Esophagus (tissue), 2 donors: ENCODE measurements at places on chromosomes 4 and X. TPM values are rescaled to one million over a fixed set of nuclear protein-coding genes. Genes with fewer than 3 reads are reported as not detected.

The TRMT2B gene
- 11.1 TPM for polyA plus RNA-seq

The SMR3B gene
- not detected for polyA plus RNA-seq

The RIBC1 gene
- 0.77 TPM for polyA plus RNA-seq

The CXorf65 gene
- 0.34 TPM for polyA plus RNA-seq

The FGD1 gene
- 4.9 TPM for polyA plus RNA-seq

The CPEB2 gene
- 8.4 TPM for polyA plus RNA-seq

The MSL3 gene
- polyA plus RNA-seq: 14.5 TPM

The TCEAL3 gene
- polyA plus RNA-seq: 19.7 TPM

The UGT2B11 gene
- not detected for polyA plus RNA-seq

The PNMA6F gene
- not detected for polyA plus RNA-seq

The OTUD5 gene
- polyA plus RNA-seq: 27.6 TPM

The ARL13A gene
- polyA plus RNA-seq: not detected

The PLP1 gene
- 2.3 TPM for polyA plus RNA-seq

The GAGE12E gene
- not detected for polyA plus RNA-seq

The FABP2 gene
- not detected for polyA plus RNA-seq

The CT45A1 gene
- polyA plus RNA-seq: not detected

The CABS1 gene
- polyA plus RNA-seq: not detected

The MEPE gene
- not detected for polyA plus RNA-seq

The SSX4B gene
- not detected for polyA plus RNA-seq

The CPLX1 gene
- polyA plus RNA-seq: 0.74 TPM

The TDO2 gene
- 0.14 TPM for polyA plus RNA-seq

The TGIF2LX gene
- not detected for polyA plus RNA-seq

The DCAF8L2 gene
- not detected for polyA plus RNA-seq

The SFRP2 gene
- 5.0 TPM for polyA plus RNA-seq

The VSIG4 gene
- 5.1 TPM for polyA plus RNA-seq

The GCNA gene
- polyA plus RNA-seq: 0.98 TPM

The EPHA5 gene
- under 0.01 TPM for polyA plus RNA-seq

The ARHGAP6 gene
- polyA plus RNA-seq: 0.98 TPM

The PHEX gene
- 0.12 TPM for polyA plus RNA-seq

The DGKK gene
- not detected for polyA plus RNA-seq

The LIMCH1 gene
- 9.0 TPM for polyA plus RNA-seq

The HTN3 gene
- not detected for polyA plus RNA-seq

The FMR1NB gene
- not detected for polyA plus RNA-seq

The UTP3 gene
- polyA plus RNA-seq: 19.9 TPM

The NALF2 gene
- polyA plus RNA-seq: 0.06 TPM

The FAM9B gene
- not detected for polyA plus RNA-seq

The NRK gene
- 0.02 TPM for polyA plus RNA-seq

The SAGE1 gene
- not detected for polyA plus RNA-seq

The PAGE2 gene
- not detected for polyA plus RNA-seq

The AMELX gene
- polyA plus RNA-seq: not detected

The CAPN6 gene
- polyA plus RNA-seq: 0.72 TPM

The MAGED4B gene
- polyA plus RNA-seq: 3.8 TPM

The TSC22D3 gene
- polyA plus RNA-seq: 62.5 TPM
